ENCODE measurements at places on chromosomes 1 and 21.

DNA sequence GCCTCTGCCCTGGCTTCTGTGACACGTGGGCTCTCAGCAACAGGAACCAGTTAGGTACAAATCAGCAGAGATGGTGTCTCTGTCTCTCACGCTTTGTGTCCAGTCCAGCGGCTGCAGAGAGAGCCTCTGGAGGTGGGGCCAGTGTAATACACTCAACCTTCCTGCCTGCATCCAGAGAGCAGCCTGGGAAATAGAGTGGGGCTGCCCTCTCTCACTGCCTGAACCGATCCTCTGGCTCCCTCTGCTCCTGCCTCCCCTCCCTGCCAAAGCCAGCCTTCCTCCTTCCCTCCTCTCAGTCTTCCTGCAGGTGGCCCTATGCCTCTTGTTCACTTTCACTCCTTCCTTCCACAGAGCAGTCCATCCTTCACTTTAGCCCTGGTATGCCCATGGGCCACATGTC, at the start of gene ZNF648:
ZNF648 (minus strand) TSS at position 119 of the 400 bp plus-strand sequence. CDS start 3,702 bp downstream, outside the sequence.
- DNase-seq = no peak

GRCh38 chr1:206833106-206833680, 32.2 kb upstream of the IL20 start:
- DNase-seq = no peak

DNA sequence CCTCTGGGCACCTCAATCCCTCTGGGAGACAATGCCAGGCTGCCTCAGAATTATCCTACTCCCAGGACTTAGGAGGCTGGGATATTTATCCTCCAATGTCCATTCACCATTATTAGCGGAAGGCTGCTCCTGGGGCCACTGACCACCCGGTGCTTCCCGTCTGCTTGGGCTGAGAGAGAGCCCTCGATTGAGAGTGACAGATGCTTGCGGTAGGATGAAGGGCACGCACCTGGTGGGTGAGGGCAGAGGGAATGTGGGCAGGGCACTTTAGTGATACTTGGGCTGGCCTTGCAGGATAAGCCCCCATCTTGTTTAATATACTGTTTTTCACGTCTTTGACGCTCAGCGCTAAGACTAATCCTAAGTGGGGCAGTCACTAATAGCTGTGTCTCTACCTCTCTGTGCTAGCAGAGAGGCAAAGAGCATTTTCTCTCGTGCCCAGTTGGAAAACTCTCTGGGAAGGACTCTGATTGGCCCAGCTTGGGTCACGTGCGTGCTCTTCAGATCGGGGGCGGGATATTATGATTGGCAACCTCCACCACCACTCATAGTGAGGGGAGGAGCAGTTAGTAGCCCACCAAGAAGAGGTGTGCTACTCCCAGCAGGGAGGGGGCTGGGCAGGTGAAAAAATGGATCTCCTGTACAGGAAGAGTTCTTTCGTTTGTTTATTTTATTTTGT, 10.6 kb upstream of the PARS2 start:
- peak; percentile 17 for DNase-seq

GRCh38 chr1:231357831-231358354, 19.8 kb downstream of the SPRTN start:
- no peak for DNase-seq

DNA sequence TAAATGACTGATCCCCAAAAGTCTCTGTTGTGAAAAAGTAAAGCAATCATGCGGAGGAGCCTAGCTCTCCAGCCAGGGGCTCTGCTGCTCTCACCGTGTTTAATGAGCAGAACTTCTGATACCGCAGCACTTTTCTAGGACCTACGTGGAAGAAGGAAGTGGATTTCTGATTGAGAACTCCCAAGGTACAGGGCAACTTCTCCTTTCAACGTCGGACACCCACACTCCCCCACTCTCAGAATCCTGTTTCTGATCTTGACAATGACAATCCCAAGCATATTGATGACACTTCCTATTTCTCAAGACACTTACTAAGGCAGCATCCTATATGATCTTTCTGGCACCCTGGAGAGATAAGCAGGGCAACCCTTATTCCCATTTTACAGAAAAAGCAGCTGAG, 78.4 kb downstream of the PROX1 start:
- DNase-seq = no peak

GRCh38 chr1:11520531-11521233, 41.7 kb downstream of the DISP3 start:
- DNase-seq = no peak

DNA sequence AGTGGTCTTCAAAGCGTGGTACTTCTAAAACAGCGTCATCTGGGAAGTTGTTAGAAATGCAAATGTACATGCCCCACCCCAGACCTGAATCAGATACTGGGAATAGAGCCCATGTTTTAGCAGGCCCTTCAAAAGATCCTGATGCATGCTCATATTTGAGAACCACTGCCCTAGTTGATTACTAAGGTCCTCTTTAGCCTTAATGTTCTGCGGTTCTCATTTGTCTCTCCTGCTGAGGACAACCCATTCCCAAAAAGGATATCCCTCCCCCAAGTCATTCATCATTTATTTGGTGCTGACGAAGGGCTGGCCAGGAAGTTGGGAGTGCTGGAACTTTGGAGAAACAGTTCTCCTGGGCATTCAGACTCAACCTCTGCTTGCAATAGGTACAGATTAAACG, 92.4 kb upstream of the RALGPS2 start:
- no peak for DNase-seq

GRCh38 chr1:11198851-11199594, 9.9 kb downstream of the ANGPTL7 start:
- DNase-seq = no peak

DNA sequence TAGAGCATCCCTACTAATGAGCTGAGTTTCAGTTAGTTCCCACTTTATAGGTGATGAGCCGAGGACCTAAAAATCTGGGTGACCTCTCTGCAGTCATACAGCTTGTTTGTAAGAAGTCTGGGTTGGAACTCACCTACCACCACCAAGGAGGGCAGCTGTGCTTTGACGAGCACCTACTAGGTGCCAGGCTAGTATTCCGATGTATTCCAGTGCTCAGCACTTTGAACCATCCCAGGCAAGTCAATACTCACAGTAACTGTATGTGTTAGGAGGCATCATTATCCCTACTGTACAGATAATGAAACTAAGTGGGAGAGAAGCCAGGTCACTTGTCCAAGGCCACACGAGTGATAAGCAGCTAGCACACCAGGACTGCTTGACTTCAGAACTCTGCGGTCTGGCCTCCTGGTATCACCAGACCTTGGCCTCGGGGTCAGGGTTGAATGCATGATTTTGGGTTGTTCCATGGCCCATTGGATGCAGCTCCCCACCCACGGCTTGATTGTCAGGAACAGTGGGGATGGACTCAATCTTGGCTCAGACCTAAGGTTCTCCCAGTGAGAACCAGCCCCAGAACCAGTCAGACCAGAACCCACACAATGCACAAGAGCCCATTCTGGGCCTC, 20.7 kb downstream of the ECE1 start:
- DNase-seq = no peak

- no peak for DNase-seq
Measured at GRCh38 chr1:41535716-41536115, 51.2 kb upstream of the EDN2 start.

DNA sequence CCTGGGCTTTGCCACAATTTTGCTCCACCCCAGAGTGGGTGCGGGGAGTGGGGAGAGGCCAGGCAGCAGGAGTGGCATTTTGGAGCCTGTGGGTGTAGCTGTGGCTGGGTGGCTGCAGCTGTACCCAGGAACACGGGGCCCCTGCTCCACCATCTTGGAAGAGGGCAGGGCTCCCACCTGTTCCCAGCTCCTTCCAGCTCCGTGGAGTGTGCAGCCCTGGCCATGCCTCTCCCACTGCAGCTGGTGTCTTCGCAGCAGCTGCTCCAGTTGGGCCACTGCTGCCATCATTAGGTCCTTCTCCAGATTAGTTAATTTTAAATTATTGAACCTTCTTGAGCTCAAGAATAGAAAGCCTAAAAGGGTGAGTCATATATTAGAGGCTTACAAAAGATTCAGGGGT, 17.6 kb downstream of the FAM20B start:
- DNase-seq = no peak

- peak; percentile 9 for DNase-seq
Measured at GRCh38 chr1:246608616-246609376, 42.5 kb downstream of the CNST start.

DNA sequence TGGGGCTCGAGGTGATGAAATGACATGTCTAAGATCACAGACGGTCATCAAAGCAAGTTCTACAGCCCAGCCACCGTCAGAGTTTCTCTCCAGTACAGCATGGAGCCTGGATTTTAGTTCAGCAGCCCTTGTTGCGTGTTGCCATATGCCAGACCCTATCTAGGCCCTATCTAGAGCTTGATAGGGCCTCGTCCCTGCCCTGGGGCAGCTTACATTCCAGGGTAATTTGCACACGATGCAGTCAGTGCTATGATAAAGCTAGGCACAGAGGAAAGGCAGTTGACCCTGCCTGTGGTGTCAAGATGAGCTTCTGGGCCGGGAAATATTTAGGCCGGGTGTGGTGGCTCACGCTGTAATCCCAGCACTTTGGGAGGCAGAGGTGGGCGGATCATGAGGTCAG, 18.9 kb downstream of the ETV3L start:
- DNase-seq = no peak

GRCh38 chr1:232620356-232620969, 9.5 kb downstream of the SIPA1L2 start:
- no peak for DNase-seq

GRCh38 chr21:35893156-35893555, 167.2 kb downstream of the SETD4 start:
- DNase-seq = no peak

DNA sequence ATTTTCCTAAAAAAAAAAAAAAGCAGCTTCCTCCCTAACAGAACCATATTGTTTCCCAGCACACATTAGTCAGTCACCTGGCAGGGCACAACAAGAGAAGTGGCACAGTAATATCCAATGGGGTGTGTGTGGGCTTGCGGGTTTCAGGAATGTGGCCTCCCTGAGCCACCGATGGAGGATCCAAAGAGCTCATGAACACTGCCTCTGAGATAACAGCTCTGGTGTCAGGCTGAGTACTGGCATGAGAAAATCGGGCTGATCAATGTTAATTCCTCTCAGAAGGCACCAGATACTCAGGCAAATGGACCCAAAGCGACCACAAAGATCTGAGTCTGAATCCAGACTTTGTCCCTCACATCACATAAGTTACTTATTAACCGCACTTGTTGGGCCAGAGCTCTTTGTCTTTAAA, 2.2 kb upstream of the LYPD8 start:
- DNase-seq = no peak

DNA sequence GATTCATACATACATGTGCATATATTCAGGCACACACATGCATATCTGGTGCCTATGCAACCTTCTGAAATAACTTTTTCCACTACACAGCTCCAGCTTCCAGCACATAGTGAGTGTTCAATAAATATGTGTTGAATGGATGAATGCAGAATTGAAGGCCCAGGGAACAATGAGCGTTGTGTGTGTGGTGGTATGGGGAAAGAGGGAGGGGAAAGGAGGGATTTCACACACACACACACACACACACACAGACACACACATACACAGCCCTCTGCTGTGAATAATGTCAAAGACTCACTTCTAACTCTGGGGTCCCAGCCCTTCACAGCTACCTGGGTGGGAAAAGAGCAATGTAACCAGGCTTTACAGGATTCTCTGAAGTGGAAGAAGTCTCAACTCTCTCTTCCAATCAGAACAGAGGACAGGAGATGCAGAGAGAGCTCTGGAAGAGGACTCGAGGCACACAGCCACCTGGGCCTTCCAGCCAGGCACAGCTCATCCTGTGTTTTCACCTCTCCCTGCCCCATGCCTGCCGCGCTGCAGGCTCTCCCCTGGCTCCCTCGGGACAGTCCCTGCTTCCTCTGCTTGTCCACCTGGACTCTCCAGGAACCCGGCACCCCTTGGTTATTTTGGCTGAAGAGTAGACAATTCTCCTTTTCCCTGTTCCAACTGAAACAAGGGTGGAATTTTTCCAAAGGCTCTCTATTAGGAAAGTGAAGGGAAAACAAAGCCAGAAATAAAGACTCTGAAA, 5.4 kb upstream of the IGSF8 start:
- no peak for DNase-seq

DNA sequence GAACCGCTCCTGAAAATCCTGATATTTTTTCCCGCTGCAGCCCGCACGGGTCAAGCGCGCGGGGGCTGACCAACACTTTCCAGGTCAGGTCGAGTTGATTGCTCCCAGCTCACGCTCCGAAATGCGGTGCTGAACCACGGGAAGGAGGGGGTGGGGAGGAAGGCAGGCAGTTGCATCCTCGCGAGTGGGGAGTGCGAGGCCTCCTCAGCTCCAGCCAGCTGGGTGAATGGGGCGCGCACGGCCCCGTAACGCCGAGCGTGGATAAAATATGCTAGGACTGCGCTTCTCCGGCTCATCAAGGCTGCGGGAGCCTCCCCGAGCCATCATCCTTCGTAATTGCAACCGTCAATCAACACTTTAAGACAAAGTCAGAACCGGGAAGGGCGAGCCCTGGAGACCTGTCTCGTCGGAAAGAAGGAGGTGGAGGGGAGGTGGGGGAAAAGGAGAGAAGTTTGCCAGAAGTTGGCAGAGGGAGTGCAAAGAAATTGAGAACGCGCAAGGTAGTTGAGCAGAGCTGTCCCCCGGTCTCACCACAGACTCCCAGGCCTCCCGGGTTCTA, 8.0 kb downstream of the NR5A2 start:
- DNase-seq = no peak

- DNase-seq = no peak
Measured at GRCh38 chr1:111751906-111752575, 3.7 kb upstream of the DDX20 start.

DNA sequence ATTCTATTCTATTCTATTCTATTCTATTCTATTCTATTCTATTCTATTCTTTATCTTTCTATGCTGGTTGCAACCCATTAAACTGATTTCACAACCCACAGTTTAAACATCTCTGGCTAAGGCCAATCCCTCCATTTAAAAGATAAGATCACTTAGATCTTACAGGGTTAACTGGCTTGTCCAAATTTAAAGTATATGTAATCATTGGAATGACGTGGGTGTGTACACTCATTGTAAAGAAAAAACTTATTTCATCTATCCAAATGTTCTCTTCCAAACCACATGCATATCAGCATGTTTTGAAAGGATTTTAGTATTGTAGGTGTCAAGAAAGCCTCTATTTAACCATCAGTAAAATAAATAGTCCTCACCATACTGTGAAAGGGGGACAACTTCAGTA, 299.6 kb upstream of the RUNX1 start:
- DNase-seq = no peak

DNA sequence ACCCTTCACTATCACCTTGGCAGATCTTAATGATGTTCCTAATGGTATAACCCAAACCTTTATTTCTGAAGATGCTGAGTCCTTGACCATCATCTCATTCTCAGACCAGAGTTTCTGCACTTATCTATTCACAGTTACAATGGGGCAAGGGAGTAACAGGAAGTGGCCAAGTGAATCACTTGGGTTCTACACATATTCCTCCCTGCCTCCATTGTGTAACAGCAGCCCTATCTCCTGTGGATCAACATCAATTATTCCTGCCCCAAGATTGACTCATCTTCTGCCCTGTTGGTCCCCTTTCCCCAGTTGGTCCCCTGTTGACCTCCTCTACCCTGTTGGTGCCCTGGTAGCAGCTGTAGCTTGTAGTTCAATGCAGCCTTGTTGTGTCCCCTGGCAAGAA, 10.3 kb upstream of the S100A7 start:
- DNase-seq = no peak

GRCh38 chr1:214331827-214332423, 51.0 kb downstream of the SMYD2 start:
- peak; percentile 30 for DNase-seq

All from stimulated activated CD8-positive, alpha-beta memory T cell treated with anti-CD3 and anti-CD28 coated beads, Interleukin-2, amount 100 ng/mL, for 48 hours (primary cell).